ENCODE measurements at places on chromosomes 2 and 18.

GRCh38 chr18:44719519-44720060, 38.9 kb downstream of the SETBP1 start:
- H3K27me3 ChIP-seq: peaks cover 6% of the 10 kb centered on the region
- peaks cover 18% of the 10 kb centered on the region for H3K36me3 ChIP-seq
- H3K27ac ChIP-seq: no peak overlapping the region
- no peak overlapping the region for H3K4me3 ChIP-seq
- DNase-seq: no peak

- peak; percentile 5 for DNase-seq
- no peaks in the 10 kb centered on the region for H3K4me1 ChIP-seq
- no peaks in the 10 kb centered on the region for H3K36me3 ChIP-seq
Observed at GRCh38 chr2:239826786-239827522, 198.2 kb downstream of the NDUFA10 start.

DNA sequence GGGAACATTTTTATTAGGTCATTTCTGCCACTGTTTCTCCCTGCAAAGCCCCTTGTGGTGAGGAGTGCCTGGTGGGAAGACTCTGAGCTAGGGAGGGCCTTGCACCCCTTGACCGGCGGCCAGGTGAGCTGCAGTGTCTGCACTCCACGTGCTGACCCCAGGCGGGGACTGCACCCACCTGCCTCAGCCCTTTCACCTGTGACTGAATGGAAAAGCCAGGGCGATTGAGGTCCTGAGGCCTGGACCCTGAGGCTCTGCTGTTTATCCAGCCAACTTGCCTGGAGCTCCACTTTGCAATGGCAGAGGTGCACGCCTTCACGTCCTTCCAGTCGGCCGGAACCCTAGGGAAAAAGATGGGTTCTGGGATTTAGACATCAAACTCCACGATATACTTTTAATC, 53.1 kb downstream of the TMEM18 start:
- H3K27ac ChIP-seq: no peak overlapping the region
- no peaks in the 10 kb centered on the region for H3K27me3 ChIP-seq
- no peak overlapping the region for H3K4me3 ChIP-seq
- DNase-seq: no peak
- H3K36me3 ChIP-seq: no peaks in the 10 kb centered on the region

- H3K27me3 ChIP-seq: no peaks in the 10 kb centered on the region
- no peak overlapping the region for H3K4me3 ChIP-seq
- H3K4me1 ChIP-seq: no peaks in the 10 kb centered on the region
- H3K36me3 ChIP-seq: no peaks in the 10 kb centered on the region
Observed at GRCh38 chr2:13696601-13697000, 935.9 kb upstream of the LRATD1 start.

DNA sequence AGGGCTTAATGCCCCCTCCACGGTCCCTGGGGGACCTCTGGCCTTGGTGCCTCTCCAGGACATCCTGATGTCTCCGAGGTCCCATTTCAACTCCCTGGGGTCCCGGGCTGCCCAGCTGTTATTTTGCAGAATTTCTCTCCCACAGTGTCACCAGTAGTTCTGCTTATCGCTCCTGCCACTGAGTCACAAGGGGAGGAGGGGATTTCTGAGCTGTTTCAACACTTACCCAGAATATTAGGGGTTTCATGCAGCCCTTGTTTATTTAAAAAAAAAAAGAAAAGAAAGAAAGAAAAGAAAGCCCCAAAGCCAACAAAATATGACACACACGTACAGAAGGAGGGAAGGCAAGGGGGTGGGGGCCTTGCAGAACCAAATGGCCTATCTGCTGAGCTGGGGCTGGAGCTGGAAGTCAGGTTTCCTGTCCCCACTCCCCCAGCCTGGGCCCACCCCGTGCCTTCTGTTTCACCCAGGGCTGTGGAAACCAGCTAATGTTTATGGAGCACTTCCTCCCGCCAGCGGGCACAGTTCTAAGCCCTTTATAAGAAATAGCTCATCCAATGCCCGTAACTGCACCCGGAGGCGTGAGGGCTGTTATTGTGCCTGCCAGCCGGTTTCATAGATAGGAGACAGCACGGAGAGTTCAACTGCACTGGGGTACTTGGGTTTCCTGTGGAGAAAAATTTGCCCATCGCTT, 8.4 kb upstream of the ARID5A start:
- H3K27me3 ChIP-seq: no peaks in the 10 kb centered on the region
- peak overlapping the region; percentile 59 for H3K4me3 ChIP-seq
- H3K27ac ChIP-seq: peak overlapping the region; percentile 88
- H3K4me1 ChIP-seq: peaks cover 88% of the 10 kb centered on the region

GRCh38 chr2:118830881-118831280, 16.6 kb downstream of the EN1 start:
- no peak overlapping the region for H3K27ac ChIP-seq
- no peaks in the 10 kb centered on the region for H3K36me3 ChIP-seq
- no peaks in the 10 kb centered on the region for H3K4me1 ChIP-seq
- no peak overlapping the region for H3K4me3 ChIP-seq
- DNase-seq: no peak

DNA sequence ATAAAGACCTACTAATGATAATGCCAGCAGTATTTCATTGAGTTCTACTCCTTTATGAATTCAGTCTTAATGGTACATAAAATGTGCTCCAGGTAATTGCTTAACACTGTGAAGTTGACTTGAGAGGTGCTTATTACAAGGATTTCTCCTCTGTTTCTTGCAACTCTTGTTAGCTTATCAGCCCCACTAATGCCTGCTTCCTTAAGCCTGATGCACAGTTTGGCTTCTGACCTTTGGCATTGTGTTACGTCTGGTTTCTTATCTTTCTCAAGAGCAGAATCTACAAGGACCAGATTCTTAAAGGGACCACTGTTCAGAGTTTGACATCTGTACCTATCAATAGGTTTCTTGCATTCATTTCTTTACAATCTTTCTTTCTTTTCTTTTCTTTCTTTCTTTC, 223.9 kb upstream of the CWC22 start:
- no peak for DNase-seq
- no peaks in the 10 kb centered on the region for H3K27me3 ChIP-seq
- no peaks in the 10 kb centered on the region for H3K36me3 ChIP-seq

DNA sequence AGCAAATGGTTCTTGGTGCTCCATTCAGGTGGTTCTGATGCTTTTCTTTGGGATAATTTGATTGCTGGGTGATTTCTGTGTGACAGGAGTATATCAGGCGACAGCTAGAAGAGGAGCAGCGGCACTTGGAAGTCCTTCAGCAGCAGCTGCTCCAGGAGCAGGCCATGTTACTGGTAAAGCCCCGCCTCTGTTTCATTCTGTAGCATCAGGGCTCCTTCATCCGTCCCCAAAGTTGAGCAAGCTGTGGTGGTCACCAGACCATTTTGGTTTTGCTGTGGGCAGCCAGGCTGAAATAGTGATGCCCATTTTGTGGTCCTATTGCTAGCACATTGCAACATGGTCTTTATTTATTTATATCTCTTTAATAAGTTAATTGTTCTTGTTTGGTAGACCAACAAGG, 132.8 kb upstream of the IL1R2 start:
- no peak overlapping the region for H3K4me3 ChIP-seq
- H3K27ac ChIP-seq: no peak overlapping the region
- H3K36me3 ChIP-seq: peaks cover 59% of the 10 kb centered on the region
- no peaks in the 10 kb centered on the region for H3K27me3 ChIP-seq
- no peak for DNase-seq

DNA sequence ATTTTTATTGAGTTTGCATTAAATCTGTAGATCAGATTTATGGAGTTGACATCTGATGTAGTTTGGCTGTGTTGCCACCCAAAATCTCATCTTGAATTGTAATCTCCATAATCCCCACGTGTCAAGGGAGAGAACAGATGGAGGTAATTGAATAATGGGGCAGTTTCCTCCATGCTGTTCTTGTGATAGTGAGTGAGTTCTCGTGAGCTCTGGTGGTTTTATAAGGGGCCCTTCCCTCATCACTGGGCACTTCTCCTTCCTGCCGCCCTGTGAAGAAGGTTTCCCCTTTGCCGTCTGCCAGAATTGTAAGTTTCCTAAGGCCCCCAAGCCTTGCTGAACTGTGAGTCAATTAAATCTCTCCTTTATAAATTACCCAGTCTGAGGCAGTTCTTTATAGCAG, 32.2 kb downstream of the ZC3H15 start:
- no peak overlapping the region for H3K27ac ChIP-seq
- no peak for DNase-seq
- H3K4me1 ChIP-seq: peaks cover 1% of the 10 kb centered on the region
- no peaks in the 10 kb centered on the region for H3K27me3 ChIP-seq

- peaks cover 24% of the 10 kb centered on the region for H3K36me3 ChIP-seq
- H3K4me3 ChIP-seq: no peak overlapping the region
- H3K4me1 ChIP-seq: peaks cover 50% of the 10 kb centered on the region
- no peaks in the 10 kb centered on the region for H3K27me3 ChIP-seq
- no peak for DNase-seq
Observed at GRCh38 chr18:62721839-62722795, 6.8 kb downstream of the PHLPP1 start.

GRCh38 chr2:43425659-43426058, 170.2 kb downstream of the THADA start:
- peaks cover 56% of the 10 kb centered on the region for H3K36me3 ChIP-seq
- H3K4me1 ChIP-seq: peaks cover 38% of the 10 kb centered on the region
- H3K4me3 ChIP-seq: no peak overlapping the region
- no peaks in the 10 kb centered on the region for H3K27me3 ChIP-seq
- no peak for DNase-seq

DNA sequence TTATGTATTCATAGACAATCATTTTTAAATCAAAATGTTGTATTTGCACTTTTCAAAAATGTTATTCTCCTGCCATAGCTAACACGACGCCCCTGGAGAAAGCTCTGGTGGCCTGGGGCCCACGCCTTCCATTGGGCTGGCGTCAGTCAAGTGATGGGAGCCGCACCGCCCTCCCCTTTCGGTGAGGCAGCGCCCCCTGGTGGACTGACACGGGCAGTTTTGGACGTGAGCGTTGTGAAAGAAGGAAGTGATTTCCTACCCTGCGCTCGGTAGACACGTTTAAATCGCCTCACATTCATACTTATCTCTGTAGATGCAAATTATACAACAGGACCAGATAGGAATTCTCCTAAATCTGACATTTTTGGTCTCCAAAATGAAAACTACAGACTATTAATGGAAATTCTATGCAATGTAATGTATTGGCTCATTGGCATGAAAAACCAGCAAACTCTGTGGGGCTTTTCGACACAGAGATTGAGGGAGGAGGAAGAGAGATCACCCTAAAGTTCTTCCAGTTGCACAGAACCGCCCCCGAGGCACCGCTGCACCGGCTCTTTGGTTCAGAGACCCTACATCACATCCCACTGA, 326.2 kb upstream of the SOX11 start:
- DNase-seq: peak; percentile 27
- no peak overlapping the region for H3K4me3 ChIP-seq
- no peaks in the 10 kb centered on the region for H3K4me1 ChIP-seq
- no peaks in the 10 kb centered on the region for H3K36me3 ChIP-seq
- H3K27me3 ChIP-seq: no peaks in the 10 kb centered on the region

DNA sequence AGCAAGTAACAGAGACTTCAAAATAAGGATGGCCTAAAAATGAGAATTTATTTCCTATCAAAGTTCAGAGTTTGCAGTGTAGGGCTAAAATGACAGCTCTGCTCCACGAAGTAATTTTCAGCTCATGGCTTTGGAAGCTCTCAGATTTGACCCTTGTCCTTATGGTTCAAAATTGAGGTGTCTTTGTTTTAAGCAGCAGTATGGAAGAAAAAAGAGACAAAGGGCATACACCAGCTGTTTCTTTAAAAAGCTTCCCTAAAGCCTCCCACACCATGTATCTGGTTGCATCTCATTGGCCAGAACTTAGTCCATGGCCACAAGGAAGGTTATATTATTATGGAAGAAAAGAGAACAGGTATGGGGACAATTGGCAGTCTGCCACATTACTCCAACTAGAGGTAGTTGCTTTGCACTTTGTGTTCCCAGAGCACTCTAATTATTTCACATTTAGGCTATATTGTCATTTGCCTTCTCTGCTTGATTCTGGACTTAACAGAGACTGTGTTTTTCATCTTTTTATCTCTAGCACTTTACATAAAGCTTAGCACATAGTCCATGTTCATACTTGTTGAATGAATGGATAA, 180.4 kb downstream of the MCFD2 start:
- no peak overlapping the region for H3K4me3 ChIP-seq
- H3K27me3 ChIP-seq: no peaks in the 10 kb centered on the region
- no peak for DNase-seq
- H3K36me3 ChIP-seq: peaks cover 5% of the 10 kb centered on the region
- peaks cover 7% of the 10 kb centered on the region for H3K4me1 ChIP-seq
- H3K27ac ChIP-seq: no peak overlapping the region
